ENCODE measurements at places on chromosomes 12 and 14.

DNA sequence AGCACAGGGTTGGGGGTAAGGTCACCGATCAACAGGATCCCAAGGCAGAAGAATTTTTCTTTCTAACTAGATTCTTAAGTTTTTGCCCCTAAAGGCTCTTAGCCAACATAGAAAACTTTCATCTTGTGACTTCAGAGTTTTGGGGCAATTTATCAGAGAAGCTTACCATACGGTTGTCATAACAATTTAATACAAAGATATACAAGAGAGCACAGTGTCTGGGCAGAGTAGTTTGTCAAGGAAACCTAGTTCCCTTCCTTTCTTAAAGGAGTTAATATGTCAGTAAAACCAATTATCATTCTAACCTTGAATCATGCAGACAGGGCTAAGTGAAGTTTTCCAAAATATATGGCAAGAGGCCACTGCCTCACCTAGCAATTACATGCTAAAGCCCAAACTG is 18.4 kb downstream of the NR2C1 start:
- DNase-seq: no peak

- DNase-seq: no peak
These were observed 173.5 kb upstream of the DYRK2 start for GRCh38 chr12:67474934-67475620.

DNA sequence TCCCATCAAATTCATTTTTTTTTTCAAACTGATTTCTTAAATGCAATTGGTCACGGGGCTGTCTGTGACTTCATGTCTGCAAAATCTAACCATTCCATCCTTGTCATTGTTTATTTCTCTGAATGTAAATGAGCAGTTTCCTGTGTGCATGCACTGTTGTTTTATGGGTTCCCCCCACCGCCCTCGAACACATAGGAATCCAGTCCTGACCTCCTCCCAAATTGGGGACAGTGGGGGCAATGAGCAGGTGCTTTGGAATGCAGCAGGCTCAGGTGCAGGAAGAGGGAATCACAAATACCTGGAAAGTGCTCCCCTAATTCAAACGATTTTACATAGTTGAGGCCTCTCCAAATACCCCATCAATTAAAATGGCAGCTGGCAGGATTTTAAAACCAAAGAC is 62.6 kb upstream of the ESRRB start:
- DNase-seq: no peak

DNA sequence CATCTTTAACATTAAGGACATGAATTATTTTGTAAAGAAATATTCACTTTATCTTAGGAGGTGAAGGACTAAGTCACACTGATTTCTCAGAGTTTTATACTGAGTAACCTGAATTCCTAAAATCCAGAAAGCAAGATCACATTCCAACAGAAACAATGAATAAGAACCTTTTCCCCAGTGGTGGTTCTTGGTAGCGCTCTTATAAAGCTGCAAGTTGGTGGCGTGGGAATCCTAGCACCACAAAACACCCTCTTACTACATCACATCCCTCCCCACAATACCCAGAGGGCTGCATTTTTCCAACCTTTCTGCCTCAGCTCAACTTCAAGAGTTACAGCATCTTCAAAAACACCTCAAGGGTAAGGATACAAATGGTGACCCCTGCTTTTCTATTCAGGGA is 44.0 kb upstream of the SMUG1 start:
- no peak for DNase-seq

GRCh38 chr12:105977652-105978051 is 161.1 kb downstream of the NUAK1 start:
- no peak for DNase-seq

GRCh38 chr14:77278461-77279230 is 7.6 kb upstream of the NGB start:
- DNase-seq: no peak

- no peak for DNase-seq
These were observed 10.1 kb downstream of the PSMB5 start for GRCh38 chr14:23024612-23025075.

DNA sequence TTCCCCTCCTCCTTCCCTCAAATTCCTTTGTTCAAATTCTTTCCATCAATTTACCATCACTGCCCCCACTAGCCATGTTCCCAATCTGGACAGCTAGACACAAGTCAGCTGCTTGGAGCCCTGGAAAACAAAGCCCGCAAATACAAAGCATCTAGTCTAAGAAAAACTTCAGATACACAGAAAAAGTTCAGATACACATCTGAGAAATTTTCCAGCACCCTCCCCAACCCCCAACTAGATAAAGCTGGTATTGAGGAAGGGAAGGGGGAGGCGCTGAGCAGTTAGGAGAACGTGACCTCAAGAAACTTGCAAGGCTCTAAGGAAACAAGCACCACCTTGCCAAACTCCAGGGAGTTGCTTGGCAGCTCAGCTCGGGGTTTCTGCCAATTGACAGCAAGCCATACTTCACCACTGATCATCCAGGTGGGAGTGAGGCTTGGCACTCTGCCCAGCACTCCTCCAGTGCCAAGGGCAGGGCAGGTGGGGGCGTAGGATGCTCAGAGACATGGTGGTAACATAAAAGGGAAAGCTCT is 5.1 kb upstream of the CNIH1 start:
- DNase-seq: no peak

DNA sequence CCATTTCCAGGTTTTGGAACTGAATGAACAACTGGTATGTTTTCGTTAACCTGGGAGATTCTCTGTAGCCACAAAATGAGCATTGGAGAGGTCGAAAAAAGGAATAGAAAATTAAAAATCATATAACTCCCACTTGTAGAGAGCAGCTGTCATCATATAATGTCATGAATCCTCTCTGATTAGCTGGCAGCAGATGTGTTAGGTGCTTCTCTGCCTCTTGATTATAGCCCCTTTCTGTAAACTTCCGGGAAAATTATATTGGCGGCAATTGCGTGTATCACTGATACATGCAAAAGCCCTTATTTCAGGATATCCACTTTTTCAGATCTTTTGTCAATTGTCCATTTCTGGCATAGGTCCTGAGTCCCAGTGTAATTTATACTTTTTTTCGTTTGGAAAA is 31.7 kb downstream of the FGD4 start:
- no peak for DNase-seq

DNA sequence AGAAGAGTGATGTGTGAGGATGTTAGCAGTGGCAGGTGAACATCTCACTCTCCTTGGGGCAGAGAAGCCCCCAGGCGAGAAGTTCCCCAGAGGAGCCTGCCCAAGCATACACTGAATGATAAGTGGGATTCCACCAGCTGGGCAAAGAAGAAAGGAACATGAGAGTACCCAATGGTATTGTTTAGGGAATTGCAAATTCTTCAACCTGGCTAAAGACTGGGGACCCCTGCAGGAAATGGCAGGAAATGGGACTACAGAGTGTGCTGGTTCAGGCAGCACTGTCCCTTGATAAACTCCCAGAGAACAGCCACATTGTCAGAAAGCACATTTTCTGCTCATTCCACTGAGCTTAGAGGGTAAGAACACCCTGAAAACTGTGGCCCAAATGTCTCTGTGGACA is 121.3 kb downstream of the RPS29 start:
- DNase-seq: no peak

DNA sequence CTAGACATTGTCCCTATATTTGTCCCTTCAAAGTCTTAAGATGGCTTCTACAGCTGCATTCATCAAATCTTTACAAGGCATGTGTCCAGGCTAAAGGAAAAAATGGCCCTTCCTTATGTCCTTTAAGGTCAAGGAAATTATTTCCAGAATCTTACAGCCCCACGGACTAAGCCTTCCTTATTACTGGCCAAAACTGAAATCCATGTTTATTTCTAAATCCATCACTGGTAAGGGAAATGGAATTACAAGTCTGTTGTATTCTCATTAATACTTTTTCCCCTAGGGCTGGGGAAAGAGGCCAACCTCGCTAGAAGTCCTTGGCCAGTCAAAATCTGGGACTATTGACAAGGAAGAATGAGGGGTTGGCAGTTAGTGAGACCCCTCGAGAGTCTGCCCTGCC is 252.5 kb downstream of the TMEM132C start:
- DNase-seq: no peak

- no peak for DNase-seq
These were observed 703.0 kb upstream of the TBX3 start for GRCh38 chr12:115386946-115387345.

DNA sequence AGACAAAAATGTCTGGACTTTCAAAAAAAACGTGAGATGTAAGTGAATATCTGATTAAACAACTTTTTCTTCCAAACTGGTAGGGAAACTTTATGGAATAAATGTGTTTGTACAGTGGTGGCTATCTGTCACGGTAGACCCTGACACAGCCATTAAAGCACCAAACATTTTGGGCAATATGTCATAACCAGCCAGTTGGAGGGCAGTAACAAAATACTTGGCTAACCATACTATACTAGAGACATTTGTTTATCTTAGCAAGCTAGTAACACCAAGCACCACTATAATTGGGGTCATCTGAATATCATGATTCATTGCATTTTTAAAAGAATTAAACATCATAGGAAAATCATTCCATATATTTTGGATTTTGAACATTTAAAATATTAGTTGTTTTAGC is 6.0 kb upstream of the MYF6 start:
- DNase-seq: no peak

- DNase-seq: no peak
These were observed 55.6 kb upstream of the CDKL1 start for GRCh38 chr14:50452296-50452695.

DNA sequence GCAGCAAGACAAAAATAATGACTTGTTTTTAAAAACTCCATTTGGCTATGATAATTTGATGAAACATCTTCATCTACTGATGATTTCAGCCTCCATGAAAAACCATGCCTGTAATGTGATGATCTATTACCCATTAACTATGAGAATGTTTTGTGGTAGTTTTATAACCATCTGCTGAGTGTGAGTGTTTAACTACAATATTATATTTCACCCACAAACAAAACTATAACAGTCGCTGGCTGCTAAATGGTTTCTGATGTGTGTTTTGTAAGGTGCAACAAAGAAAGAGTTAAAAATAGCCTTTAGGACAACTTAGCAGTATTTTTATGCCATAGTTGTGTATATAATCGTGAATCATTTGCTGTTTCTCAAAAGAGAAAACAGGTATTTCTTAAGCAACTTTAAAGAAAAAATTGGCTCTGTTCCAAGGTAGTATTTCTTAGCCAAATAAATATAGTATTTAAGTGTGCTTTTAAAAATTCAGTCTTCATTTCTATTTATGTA is 4.9 kb downstream of the PTHLH start:
- DNase-seq: no peak

DNA sequence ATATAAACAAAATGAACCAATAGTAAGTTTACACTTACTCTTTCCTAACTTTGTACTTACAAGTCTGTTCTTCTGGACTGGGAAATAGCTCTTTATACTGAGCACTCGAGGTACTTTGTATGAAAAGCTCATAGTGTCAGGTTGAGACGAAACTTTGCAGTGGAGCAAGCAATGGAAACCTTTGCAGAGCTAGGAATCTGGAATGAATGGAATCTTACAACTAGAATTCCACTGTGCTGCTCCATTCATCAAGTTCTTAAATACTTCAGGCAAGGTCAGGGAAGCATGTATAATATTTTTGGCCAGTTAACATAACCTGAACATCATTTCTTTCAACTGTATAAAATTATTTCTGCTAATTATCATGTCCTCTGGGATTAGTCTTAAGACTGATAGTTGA is 1327.5 kb upstream of the FLRT2 start:
- DNase-seq: no peak

DNA sequence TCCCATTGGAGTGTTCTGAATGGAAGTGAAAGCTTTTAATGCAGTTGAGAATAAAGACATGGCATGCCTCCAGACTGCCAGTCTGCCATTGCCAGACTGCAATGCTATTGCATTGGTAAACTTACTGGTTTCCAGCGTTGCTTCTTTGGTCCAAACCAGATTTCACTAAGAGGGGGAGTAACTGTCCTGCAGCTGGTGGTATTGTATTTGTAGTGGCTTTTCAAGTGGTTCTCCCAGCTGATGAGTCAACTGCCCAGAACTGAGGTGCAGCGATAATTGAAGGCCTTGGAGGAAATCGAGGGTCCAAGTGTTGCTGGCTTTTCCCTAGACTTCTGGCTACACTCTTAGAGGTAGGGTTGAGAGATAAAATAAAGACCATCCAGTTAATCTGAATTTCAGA is 31.9 kb downstream of the ERG28 start:
- no peak for DNase-seq

- DNase-seq: no peak
These were observed 49.2 kb downstream of the TSHR start for GRCh38 chr14:81004575-81004974.

DNA sequence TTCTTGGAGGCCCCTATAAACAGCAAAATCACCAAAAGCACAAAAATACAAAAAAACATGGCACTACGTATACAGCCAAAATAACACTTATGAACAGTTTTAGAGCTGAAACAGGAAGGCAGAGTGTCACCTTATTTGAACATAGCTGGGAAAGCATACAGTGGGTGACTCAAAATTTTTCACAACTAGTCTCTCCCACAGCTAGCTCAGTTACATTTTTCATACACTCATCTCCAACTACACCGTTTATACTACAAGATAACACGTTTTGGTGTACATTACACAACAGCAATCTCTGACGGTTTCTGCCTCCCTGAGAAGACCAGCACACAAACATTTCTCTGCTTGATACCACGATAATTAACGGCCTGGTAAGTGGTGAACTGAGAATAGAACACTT is 2.9 kb downstream of the RAD52 start:
- DNase-seq: no peak

- DNase-seq: no peak
These were observed 76.6 kb upstream of the KCNH3 start for GRCh38 chr12:49462083-49462744.

DNA sequence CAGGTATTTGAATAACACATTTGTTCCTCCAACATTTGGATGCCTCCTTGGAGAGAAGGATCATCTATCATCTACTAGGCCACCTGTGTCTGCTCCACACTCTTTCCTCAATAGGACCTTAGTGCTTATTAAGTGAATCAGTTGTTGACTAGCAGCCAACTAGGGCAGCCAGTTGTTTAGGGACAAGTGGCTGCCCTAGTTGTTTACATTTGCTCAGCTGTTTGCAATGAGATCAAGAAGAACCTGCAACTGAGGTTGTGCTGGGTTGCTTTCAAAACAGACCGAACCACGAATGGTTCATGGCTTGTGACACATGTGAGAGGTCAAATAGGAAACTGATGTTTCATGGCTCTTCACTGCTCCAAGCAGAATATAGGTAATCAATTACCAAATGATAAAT is 53.8 kb downstream of the TMCC3 start:
- DNase-seq: no peak

GRCh38 chr12:52091869-52092268 is 12.4 kb downstream of the SMIM41 start:
- no peak for DNase-seq
